ENCODE measurements at places on chromosomes 2 and 18.

DNA sequence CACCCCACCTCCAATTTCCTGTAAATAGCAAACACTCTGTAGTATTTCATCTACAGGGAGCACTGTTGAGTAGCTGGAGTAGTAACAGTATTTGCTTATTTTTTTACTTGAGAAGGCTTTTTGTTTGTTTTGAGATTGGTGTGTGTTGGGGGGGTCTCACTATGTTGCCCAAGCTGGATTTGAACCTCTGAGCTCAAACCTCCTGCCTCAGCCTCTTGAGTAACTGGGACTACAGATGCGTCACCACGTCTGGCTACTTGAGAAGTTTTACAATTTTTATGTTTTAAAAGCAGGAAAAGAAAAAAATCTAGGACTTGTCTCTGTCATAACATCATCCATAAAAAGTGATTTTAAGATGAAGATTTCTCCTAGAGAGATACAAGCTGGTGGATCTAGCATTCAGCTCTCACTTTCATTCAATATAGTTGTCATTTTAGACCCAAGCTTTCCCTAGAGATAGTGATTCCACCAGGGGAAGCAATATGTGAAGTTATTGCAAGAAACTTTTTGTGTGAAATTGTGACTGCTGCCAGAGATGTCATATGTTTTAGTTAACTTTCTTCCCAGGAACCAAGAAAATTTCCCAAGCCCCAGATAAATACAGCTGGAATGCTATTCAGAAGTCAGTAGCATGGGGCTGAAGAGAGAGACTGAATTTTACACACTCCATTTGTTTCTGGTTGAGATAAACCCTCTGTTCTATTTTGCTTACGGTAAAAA, 60.2 kb upstream of the MAP4K3 start:
- no peak for DNase-seq

- DNase-seq = no peak
Measured at GRCh38 chr2:177629357-177630024, 236.9 kb downstream of the AGPS start.

DNA sequence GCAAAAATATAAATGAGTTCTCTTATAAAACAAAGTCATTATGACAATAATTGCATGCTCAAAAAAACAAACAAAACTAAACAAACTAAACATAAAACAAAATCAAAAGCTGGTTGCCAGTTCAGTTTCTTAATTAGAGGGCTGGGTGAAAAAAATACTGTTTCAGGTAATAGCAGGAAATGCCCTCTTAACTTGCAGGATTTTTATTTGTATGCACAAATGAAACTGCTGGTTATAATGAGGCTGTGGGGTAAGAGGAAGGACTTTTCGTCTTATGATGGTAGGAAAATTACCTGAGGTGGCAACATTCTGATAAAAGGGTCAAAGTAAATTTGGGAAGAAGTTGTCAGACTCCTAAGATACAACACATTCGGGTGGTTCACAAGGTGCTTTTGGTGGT, 21.5 kb upstream of the CDKL4 start:
- no peak for DNase-seq

GRCh38 chr2:169324581-169325260, 37.6 kb downstream of the LRP2 start:
- no peak for DNase-seq

GRCh38 chr18:76952747-76953146, 130.4 kb downstream of the ZNF236 start:
- no peak for DNase-seq

DNA sequence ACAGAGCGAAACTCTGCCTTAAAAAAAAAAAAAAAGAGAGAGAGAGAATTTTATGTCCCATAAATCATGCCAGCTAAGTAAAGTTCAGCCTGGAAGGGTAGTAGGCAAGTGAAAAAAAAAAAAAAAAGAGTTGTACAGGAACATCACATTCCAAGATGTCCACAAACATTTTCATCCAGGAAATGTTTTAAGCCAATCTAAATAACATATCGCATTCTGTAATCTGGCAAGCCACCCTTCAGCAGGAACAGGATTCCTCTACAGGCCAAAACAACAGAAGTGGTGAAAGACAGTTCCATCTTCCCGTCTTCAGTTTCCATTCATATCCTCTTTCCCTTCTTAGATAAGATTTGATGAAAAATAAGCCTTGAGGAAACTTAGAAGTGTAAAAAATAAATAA, 1108.1 kb upstream of the DDX18 start:
- DNase-seq = no peak

DNA sequence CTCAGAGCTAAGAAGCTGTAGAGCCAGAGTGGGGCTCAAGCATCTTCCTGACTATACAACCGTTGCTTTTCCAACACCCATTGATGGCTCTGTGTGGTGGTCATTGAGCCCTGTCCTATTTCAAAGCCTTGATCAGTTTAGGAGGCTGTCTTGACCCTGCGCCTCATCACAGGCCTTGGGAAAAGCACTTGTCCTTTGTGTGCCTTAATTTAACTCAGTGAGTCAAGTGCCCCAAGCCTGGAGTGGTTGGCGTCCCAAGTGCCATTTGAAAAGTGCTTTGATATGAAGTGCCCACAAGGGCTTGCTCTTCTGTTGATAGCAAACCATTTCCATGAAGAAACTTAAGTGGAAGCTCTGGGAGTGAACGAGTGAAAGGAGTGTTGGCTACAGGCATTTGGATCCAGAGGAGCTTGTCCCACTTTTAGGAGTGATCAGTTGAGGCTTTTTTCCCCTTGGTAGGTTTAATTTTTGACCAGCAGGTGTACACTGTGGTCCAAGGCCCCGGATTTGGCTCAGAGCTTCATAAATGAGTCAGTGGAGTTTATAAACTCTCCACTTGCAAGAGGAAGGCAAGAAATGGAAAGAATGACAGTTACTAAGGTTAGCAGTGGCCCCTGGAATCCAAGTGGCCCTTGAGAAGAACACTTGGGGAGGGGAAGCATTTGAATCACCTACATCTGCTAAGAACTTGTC, 50.3 kb downstream of the ACTR2 start:
- no peak for DNase-seq

DNA sequence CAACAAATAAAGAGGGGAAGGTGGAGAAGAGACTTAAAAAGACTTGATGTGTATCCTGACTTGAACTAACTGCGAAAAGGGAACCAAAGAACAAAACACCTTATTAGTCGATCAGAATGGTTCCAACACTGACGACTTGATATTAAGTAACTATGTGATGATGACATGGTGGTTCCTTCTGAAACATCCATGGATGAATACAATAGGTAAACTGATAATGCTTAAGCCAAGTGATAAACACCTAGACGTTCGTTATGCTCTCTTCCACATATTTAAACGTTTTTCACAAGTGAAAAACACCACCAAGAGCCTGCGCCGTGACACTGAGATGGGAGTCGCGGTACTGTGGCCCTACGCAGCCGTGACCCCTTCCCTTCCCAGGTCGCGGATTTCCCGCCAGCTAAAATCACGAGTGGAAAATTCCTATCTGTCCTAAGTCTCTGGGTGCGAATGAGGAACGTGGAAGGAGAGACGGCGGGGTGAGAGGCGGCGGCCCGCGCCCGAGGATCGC, 797 bp downstream of the TTC32 start:
- no peak for DNase-seq

GRCh38 chr2:41068740-41069139, 616.9 kb upstream of the SLC8A1 start:
- no peak for DNase-seq

DNA sequence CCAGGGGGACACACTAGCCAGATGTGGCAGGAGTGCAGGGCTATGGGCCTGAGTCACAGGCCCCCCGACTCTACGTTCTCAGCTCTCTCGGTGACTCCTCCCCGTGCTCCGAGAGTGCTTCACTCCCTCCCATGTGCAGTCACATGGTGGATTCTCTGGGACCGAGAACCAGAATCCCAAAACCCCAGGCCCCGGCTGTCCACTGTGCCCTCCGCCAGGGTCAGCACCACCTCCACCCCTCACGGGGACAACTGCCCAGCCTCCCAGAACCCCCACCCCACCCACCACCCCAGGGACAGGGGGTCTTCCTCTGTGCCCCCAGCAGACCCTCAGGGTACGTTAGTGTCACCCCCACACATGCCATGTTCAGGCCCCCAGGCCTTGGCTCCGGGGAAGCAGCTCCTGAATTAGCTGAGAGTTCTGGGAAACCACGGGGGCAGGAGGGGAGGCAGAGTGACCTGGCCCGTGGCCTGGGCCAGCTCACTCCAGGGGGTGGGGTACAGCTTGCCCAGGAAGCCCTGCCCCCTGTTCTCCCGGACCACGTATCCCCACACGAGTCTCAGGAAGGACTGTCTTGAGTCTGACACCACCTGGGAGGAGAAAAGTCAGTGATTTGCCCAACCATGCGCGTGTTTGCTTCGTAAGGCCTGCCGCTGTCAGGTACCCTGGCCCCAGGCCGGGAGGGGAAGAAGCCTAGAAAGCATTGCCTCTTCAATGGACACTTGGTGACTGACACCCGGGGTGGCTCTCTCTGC, 4.4 kb downstream of the RAMP1 start:
- DNase-seq = no peak

GRCh38 chr18:80183273-80184050, 63.9 kb downstream of the PARD6G start:
- DNase-seq = no peak

- no peak for DNase-seq
Measured at GRCh38 chr18:79380816-79381806, 14.6 kb upstream of the NFATC1 start.

- DNase-seq = no peak
Measured at GRCh38 chr2:85248773-85249509, 78.8 kb downstream of the TGOLN2 start.

DNA sequence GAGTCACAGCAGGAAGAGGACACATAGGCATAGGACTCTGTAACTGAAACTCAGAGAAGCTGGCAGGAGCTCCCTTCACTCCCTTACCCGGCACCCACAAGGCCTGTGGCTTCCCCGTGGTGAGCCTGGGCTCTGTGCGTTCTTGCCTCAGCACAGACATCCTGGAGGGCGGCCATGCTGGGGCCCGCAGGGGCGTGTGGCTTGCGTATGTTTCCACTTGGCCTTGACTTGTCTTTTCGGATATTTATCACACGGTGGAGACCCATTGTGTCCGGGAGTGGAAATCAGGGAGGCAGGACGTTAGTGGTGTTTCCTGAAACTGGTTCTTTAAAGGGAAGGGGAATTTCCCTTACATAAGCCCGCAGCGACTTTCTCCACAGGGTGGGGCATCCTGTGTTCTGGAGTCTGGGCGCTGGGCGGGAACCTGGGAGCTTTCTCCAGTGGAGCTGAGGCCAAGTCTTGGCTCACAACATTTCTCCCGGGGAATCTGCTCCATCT, 49.9 kb upstream of the EML6 start:
- DNase-seq = no peak

GRCh38 chr18:9478545-9478944, 3.2 kb downstream of the RALBP1 start:
- DNase-seq = no peak

GRCh38 chr2:96556441-96557330, 20.1 kb downstream of the ARID5A start:
- DNase-seq = no peak

DNA sequence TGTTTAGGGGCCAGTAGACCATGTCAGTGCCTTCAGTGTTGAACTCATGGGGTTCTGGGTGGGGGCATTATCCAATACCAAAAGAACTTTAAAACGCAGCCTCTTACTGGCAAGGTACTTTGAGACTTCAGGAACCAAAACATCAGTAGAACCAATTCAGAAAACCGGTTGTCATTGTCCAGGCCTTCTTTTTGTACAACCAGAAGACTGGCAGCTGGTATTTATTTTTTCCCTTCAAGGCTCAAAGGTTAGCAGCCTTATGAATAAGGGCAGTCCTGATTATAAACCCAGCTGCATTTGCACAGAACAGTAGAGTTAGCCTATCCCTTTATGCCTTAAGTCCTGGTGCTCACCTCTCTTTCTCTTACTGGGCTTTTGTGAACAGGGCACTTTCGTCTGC, 113.8 kb upstream of the EML6 start:
- no peak for DNase-seq

DNA sequence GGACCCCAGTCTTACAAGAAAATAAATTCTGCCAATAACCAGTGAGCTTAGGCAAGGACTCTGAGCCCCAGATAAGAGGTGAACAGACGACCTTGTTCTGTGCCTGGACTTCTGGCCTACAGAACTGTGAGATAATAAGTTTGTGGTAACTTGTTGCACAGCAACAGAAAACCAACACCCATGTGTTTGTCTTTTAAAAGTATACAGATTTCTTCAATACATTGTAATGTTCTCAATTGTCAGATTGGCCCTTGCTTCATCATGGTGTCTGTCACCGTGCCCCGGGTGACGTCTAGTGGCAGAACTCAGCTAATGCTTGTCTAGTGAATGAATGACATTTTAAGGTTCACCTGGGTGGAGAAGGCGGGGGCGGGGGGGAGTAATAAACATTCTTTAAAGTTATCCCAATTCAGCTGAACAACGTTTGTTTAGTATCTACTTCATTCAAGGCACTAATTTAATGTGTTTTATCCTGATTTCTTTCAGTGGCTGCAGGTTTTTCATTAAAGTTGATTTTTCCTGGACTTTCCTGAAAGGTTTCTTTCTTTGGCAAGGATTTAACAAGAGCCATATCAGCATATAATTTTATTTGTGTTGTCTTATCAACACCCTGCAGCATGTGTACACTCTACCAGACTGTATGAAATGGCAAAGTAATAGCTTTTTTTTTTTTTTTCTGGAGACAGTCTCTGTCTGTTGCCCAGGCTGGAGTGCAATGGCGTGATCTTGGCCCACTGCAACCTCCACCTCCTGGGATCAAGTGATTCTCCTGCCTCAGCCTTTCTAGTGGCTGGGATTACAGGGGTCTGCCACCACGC, 123.8 kb upstream of the DLX2 start:
- no peak for DNase-seq

GRCh38 chr2:9286554-9287399, 80.2 kb downstream of the ASAP2 start:
- DNase-seq = no peak

DNA sequence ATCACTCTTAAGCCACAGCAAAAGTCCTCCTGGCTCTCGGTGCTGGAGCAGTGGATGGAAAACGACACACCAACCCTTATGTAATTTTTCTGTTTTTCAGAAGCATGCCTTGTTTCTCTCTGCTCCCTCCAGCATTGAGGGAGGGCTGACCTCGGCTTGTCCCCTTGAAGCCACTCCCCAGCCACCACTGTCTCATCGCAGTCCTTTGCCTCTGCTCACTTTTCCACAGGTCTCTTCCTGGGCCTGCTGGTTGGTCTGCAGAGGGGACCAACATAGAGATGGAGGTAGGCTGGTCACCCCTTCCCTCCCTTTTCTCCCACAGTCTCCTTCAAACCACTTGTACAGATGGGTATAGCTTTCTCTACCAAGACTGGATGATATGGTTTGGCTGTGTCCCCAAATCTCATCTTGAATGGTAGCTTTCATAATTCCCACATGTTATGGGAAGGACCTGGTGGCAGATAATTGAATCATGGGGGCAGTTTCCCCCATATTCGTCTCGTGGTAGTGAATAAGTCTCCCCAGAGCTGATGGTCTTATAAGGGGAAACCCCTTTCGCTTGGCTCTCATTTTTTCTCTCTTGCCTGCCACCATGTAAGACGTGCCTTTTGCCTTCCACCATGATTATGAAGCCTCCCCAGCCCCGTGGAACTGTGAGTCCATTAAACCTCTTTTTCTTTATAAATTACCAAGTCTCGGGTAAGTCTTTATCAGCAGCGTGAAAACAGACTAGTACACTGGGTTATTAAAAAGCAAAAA, 14.3 kb upstream of the RIOK3 start:
- no peak for DNase-seq

All from thoracic aorta (tissue), 2 donors.